ENCODE measurements at places on chromosomes 12 and 14.

DNA sequence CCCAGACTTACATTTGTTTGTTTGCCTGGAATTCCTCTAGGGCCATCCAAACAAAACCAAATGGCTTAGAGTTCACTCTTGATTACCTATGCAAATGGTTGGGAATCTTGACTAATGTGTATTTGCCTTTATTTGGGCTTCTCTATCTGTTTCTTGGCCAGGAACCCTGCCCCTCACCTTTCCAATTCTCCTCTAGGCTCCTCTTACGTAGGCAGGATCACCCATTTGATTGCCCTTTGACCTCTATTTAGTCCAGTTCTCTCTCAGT, 123.0 kb upstream of the DYRK2 start:
- DNase-seq: no peak

DNA sequence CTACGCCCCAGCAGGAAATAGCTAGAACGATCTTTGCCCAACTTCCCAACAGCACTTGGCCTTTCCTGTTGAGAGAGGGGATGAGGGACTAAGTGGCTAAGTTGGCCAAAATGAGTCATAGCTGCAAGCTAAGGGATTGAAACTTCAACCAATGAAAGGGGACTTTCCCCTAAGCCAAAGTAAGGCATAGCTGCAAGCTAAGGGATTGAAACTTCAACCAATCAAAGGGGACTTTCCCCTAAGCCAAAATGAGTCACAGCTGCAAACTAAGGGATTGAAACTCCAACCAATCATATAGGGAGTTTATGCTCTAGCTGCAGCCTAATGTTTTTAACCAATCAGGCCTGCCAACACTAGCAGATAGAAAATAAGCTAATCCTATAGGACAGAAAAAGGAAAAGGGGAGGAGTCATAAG, 100.5 kb upstream of the SSTR1 start:
- DNase-seq: no peak

DNA sequence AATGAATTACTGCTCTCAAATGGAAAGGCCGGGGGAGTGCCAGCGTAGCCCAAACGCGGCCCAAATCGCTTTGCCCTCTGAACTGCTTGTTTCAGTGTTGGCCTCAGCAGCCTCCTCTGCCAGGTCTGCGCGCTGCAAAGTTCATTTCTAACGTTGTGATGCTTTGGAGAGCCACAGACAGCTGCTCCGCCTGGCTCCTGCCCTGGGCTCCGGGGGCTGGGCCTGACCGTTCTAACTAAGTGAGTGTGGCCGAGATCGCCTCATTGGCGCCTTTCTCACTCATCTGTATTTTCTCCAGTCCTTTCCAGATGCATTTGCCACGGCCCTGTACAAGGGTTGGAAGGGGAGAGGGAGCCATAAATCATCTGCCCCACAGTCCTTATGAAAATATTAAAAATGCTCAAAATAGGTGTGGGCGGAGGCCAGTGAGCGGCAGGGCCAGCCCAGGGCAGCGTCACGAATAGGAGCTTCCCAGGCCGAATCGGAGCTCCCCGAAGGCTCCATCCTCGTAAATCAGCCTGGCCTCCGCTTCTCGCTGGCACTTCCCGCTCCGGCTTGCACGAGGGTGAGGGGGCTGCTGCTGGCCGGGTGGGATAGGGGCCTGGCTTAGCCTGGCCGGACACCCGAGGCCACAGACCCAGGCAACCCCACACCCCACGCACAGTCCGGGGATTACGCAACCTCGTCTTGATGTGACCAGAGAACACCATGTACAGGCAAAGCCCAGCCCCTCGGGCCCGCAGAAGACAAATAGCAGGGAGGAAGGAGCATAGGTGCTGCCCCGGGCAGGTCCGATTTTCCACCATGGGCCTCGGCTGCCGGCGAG, 196.6 kb upstream of the DIO3 start:
- DNase-seq: no peak

GRCh38 chr12:47975816-47976215, 12.4 kb downstream of the TMEM106C start:
- no peak for DNase-seq

DNA sequence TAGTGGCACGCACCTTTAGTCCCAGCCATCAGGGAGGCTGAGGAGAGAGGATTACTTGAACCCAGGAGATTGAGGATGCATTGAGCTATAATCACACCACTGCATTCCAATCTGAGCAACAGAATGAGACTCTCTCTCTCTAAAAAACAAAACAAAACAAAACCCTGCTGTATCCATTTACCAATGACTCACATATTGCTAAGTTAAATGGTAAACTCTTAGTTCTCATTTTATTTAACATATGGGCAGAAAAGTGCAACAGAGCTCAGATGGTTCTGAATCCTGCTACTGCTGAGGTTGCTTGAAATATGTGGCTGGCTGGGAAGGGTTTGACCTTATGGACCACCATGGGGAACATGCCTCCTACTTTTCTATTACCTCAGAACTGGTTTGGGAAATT, 33.7 kb upstream of the CCNT1 start:
- DNase-seq: no peak
